Neural progenitor cell (in vitro differentiated cells): ENCODE measurements at places on chromosomes 1 and 21.

GRCh38 chr21:38402795-38403194 lies 95.5 kb downstream of the ERG start:
- DNase-seq = no peak

DNA sequence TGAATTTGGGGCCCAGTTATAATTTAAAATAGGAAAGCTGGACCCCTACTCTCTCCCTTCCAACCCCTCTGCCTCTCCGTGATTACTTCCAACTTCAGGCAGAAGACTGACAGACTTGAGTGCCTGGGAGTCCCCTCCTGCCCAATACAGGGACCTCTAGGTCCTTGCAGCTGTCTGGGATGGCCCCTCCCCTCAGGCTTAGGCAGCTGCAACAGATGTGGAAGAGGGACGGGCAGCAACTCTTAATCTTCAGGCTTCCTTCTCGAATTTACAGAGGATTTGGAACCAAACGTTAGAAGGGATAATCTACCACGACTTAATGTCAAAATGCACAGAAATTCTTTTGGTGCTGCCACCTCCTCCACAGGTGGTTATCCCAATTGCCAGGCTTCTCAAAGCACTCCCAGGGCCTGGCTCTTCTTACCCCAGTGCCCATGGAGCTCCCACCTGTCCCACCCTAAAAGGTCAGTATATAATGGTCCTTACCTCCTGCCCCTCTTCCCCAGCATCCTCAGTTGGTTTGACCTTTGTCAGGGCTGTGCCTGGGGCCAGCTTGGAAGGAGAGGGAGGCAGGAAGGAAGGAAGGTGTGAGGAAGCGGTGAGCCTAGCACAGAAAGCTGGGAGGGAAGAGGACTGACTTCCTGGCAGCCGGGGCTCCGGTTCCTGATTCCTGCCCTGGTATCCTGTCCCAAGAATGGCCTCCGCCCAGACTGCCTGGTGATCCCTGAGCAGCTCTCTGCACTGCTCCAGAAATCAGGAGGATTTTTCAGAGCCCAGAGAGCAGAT lies 2.8 kb downstream of the PEA15 start:
- peak; percentile 58 for DNase-seq

DNA sequence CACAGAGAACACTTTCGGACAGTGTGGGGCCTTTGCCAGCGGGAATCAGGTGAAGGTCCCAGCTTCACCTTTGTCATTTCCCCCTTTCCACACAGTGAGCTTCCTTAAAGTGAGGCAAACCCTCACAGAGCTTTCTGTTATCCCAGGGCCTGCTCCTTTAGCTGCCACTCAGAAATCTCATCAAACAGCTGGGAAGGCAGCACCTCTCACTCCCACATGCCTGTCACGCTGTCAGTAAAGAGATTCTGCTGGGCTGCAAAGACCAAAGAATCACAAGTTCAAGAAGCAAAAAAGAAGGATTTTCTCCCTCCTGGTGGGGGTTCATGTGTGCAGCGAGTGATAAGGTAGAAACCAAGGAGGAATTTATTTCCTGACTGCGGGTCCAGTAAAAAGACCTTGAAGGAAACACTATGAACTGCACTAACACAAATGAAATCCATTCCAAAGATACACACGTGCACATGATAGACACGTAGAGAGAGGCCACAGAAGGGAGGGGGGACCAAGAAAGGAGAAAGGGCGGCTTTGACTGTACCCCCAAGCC lies 44.0 kb downstream of the HTR6 start:
- DNase-seq = no peak

DNA sequence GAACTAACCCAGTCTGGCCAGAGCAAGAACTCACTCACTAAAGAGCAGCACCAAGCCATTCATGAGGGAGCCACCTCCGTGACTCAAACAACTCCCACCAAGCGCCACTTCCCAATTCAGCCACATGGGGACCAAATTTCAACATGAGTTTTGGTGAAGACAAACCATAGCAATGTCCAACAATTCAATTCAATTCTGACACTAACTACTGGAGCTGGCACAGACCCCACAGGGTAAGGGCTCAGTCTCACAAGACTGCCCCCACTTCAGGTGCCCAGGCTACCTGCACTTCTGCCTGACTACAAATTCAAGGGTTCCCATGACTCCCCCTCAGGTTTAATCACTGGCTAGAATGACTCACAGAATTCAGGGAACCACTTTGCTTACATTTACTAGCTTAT lies 48.8 kb upstream of the RAP1A start:
- DNase-seq = no peak

- DNase-seq = no peak
Observed at GRCh38 chr1:233610628-233611027, 3.3 kb upstream of the KCNK1 start.

DNA sequence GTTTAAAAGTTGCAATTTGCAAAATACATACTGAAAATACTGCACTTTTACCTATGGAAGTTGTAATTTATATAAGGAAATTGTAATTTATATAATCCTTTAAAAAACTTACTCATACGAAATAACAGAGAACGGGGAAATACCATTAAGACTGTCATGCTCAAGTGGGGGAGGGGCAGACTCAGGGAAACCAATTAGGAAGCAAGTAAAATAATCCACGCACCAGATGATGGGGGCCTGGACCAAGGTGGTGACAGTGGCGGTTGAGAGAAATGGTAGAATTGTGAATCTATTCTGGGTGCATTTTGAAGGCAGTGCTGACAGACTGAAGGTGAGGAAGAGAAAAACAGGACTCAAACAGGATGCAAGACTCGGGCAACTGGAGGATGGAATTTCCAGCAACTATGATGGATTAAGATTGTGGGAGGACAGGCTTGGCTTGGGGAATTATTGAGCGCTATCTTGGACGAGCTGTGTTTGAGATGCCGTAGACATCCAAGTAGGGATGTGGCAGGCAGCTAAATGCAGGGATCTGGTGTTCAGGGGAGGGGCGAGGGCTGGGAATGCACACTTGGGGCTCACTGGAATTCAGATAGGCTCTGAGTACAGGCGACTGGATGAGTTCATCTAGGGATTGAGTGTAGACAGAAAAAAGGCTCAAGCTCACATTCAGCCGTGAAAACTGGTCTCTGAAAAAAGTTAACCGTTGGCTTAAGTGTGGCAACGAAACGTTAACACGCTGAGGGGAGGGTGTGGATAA lies 977 bp downstream of the LCA5L start:
- DNase-seq = peak; percentile 64

DNA sequence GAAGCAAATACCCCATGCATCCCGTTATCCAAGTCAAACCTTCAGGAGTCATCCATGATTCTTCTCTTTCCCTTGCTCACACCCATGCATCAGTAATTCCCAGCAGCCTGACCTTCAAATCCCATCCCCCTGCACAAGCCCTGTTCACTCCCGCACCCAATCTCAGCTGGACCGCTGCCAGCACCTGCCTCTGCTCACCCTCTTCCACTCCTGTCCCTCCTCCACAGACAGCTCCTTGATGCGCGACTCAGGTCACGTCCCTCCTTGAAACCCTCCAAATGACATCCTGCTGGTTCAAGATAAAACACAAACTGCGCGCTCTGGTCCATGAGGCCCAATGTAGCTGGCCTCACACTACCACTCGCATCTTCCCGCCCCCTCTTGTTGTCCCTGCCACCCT lies 43.4 kb upstream of the MPZL1 start:
- DNase-seq = no peak

GRCh38 chr1:87052961-87053360 lies 138.5 kb downstream of the HS2ST1 start:
- DNase-seq = no peak

DNA sequence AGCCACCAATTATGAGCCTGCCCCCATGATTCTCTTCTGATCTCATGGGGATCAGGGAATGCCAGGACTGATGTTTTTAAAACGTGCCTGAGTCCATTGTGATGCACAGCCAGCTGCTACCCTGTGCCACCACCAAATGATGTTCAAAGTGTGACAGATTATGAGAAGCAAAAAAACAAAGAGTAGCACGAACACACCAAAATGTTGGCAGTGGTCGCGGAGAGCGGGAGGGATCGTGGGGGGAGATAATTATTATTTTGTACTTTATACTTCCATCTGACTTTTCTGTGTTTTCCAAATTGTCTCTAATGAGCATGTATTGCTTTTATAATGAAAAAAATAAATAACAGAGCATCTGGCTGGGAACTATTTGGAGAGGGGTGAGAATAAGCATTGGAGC lies 50.5 kb downstream of the EPHB2 start:
- DNase-seq = no peak

GRCh38 chr1:12069623-12070244 lies 6.6 kb downstream of the TNFRSF8 start:
- DNase-seq = no peak

- no peak for DNase-seq
Observed at GRCh38 chr1:88341447-88341846, 342.6 kb upstream of the PKN2 start.

DNA sequence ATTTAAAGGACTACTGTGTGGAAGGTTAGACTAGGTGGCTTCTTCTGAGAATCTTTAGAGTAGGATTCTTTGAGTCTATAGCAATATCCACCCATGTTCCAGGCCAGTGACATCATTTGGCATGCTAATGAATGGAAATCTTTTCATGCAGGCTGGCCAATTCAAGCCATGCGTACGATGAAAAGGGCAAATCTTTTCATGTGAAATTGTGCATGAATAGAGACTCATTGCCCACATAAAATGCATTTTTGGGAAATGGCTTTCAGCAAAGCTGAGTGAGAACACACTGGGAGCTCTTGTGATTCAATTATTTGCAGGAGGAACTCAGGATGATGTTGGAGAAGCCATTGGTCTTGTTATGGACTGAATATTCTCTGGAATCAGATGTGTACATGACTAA lies 324.9 kb upstream of the DAB1 start:
- DNase-seq = no peak

DNA sequence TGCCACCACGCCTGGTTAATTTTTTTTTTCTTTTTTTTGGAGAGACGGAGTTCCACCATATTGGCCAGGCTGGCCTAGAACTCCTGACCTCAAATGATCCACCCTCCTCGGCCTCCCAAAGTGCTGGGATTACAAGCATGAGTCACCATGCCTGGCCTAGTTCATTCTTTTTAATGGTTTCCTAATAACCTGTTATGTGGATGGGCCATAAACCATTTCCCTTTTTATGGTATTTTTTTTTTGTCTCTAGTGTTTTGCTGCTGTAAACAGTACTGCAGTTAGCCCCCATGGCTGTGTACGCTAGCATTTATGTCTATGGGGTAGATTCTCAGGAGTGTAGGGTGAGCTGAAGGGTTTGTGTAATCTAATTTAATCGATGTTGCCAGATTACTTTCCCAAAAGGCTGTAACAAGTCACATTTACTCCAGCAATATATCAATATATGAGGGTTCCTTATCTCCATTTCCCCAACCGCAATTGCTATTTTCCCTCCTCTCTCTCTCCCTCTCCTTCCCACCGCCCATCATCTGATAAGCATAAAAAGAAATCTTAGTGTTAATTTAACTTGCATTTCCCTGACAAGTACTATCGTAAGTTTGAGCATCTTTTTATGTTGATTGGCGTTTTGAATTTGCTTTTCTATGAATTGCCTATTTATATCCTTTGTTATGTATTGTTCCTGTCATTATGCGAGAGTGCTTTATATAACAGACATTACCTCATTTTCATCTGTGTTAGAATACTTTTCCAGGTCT lies 28.7 kb downstream of the RCSD1 start:
- DNase-seq = no peak

GRCh38 chr1:164040754-164041153 lies 518.2 kb upstream of the PBX1 start:
- no peak for DNase-seq

GRCh38 chr1:219954052-219954451 lies 25.7 kb upstream of the SLC30A10 start:
- DNase-seq = no peak

- no peak for DNase-seq
Observed at GRCh38 chr1:7388488-7389185, 382.5 kb upstream of the VAMP3 start.

- DNase-seq = no peak
Observed at GRCh38 chr1:204544321-204544720, 28.1 kb downstream of the MDM4 start.
